ENCODE measurements at places on chromosomes 2 and 18. TPM values are rescaled to one million over a fixed set of nuclear protein-coding genes. Genes with fewer than 3 reads are reported as not detected.

GRCh38 chr2:142175813-142176338 is 45.1 kb upstream of the LRP1B start:
- H3K4me3 ChIP-seq = no peak overlapping the region
- no peaks in the 10 kb centered on the region for H3K27me3 ChIP-seq
- DNase-seq = no peak
- no peaks in the 10 kb centered on the region for H3K36me3 ChIP-seq
- H3K27ac ChIP-seq = no peak overlapping the region

The DNAJC10 gene
- 55.8 TPM for total RNA-seq

DNA sequence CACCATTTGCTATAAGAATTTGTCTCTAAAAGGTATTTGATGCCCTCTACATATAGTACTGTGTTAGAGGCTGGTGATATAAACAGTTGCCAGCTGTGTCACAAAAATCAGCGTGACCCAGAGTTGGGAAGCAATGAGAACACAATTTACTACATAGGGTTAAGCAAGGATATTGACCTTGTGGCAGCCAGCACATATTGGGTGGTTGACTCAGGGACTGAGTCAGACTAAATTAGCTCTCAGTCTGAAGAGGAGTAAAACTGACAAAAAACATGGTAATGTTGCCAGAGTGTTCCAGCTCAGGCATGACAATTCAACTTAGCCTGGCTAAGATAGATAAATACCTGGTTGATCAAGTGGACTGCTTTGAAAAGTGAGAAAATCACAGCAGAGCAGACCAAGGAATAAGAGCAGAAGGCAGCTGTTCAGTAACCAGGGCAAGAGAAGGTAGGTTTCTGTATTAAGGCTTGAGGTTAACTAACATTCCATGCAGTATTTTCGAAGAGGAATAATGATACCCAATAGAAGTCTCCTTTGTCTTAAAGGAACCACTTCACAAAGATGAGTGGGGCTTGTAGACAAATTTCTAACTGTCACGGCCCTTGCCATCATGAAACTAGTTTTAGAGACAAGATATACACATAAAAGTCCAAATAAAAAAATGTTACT is 108.2 kb upstream of the ERBB4 start:
- no peaks in the 10 kb centered on the region for H3K36me3 ChIP-seq
- peaks cover 7% of the 10 kb centered on the region for H3K27me3 ChIP-seq
- no peaks in the 10 kb centered on the region for H3K4me1 ChIP-seq

DNA sequence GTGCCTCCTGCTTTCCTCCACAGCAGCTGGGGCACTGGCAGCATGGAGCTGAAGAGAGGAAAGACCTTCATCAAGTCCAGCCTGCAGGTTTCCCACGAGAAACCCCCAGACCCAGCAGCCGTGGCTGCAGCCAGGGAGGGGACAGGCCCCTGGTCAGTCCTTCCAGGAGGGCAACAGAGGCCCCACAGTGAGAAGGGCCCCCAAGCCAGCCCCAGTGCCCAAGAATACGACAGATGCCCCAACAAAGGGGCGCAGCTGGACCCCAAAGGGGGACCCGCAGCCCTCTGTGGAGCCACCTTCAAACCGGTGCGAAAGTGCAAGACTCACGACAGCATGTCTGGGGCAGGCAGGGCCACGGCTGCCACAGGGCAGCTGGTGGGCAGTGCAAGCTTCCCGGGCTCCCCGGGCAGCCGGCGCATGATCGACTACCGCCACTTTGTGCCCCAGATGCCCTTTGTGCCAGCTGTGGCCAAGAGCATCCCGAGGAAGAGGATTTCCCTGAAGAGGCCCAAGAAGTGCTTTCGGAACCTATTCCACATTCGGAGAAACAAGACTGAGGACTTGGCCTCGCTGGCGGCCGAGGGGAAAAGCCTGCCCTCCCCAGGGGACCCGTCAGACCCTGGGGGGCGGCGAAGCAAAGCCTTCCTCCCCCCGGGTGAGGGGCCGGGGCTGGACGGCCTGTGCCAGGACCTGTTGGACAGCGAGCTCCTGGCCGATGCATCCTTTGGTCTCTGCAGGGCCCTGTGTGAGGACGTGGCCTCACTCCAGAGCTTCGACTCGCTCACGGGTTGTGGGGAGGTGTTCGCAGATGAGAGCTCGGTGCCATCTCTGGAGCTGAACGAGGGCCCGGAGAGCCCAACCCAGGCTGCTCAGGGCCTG is 6.9 kb downstream of the AMER3 start:
- H3K36me3 ChIP-seq = no peaks in the 10 kb centered on the region
- no peak overlapping the region for H3K4me3 ChIP-seq
- no peak for DNase-seq
- H3K27me3 ChIP-seq = peaks cover 78% of the 10 kb centered on the region
- no peaks in the 10 kb centered on the region for H3K4me1 ChIP-seq

The ACOXL gene
- not detected for total RNA-seq

DNA sequence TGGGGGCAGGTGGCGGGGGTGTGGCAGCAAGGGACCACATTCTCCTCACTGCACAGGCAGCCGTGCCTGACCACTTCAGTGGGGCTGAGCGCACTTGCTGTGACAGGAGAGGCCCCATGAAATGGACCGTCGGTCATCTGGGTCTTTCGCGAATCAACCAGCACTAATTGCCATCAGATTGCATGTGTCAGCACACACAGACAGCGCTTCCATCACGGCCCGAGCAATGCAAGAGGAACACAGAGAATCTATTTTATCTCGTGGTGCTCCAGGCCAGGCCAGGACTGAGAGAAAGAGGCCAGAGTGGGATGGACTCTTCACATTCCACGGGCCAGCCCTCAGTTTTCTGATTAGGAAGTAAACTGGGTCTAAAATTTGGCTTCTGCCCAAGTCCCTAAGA is 87.0 kb downstream of the EIPR1 start:
- H3K36me3 ChIP-seq = no peaks in the 10 kb centered on the region
- no peak for DNase-seq
- no peaks in the 10 kb centered on the region for H3K27me3 ChIP-seq
- H3K27ac ChIP-seq = no peak overlapping the region

- H3K27me3 ChIP-seq = no peaks in the 10 kb centered on the region
- no peak overlapping the region for H3K27ac ChIP-seq
- no peak for DNase-seq
- H3K4me3 ChIP-seq = no peak overlapping the region
- H3K4me1 ChIP-seq = peaks cover 12% of the 10 kb centered on the region
Measured at GRCh38 chr2:158932131-158932645, 36.3 kb upstream of the TANC1 start.

DNA sequence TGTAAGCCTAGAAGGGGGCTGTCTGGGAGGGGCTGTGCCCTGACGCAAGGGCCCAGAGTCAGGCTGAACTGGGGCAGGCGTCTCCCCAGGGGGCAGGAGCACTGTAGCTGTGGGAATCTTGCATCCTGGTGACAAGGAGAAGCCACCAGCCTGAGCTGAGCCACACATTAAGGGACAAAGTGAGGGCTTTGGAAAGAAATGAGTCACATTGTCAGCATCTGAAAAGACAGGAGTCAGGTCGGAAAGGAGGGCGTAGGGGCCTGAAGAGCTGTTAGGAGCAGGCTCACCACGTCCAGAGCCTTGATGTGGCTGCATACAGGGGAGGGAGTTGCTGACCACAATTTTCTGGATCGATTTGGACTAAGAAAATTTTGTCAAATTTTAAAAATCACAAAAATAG is 298.6 kb downstream of the CYP26B1 start:
- DNase-seq = no peak
- H3K36me3 ChIP-seq = no peaks in the 10 kb centered on the region
- peaks cover 19% of the 10 kb centered on the region for H3K27me3 ChIP-seq
- H3K4me3 ChIP-seq = no peak overlapping the region

- H3K4me1 ChIP-seq = peaks cover 100% of the 10 kb centered on the region
- no peaks in the 10 kb centered on the region for H3K27me3 ChIP-seq
- H3K36me3 ChIP-seq = peaks cover 48% of the 10 kb centered on the region
- peak overlapping the region; percentile 95 for H3K27ac ChIP-seq
Measured at GRCh38 chr2:217837530-217837929, 165.3 kb downstream of the TNS1 start.

DNA sequence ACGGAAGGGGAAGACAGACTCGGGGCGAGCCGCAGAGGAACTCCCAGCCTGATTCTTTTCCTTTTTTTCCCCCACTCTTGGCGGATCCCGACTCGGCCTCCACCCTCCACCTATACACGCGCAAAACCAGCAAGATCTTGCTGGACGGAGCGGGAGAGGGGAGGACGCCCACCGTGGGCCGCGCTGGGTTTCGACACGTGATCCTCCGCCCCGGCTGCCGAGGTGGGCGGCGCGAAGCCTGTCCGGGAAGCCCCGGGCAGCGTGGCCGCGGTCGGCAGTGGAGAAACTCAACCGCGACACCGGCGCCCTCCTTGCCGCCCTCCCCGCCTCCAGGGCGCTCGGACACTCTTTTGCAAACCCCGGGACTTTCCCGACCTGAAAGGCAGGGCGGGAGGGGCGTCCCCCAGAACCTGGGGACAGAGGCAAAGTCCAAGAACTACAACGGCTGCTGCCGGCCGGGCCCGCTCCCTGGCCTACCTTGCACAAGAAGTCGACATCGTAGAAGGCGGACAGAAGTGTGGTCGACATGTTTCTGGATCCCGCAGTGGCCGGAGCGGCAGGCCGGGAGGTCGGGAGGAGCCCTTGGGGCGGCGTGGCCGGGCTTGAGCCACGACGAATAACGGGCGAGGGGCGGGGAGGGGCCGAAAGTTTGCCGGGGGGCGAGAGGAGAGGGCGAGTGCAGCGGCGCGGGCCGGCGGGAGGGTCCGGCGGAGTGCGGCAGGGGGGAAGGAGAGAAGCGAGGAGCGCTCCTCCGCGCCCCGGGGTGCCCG is 433 bp downstream of the ZFP36L2 start:
- peak overlapping the region; percentile 99 for H3K27ac ChIP-seq
- peak; percentile 75 for DNase-seq
- H3K27me3 ChIP-seq = no peaks in the 10 kb centered on the region

DNA sequence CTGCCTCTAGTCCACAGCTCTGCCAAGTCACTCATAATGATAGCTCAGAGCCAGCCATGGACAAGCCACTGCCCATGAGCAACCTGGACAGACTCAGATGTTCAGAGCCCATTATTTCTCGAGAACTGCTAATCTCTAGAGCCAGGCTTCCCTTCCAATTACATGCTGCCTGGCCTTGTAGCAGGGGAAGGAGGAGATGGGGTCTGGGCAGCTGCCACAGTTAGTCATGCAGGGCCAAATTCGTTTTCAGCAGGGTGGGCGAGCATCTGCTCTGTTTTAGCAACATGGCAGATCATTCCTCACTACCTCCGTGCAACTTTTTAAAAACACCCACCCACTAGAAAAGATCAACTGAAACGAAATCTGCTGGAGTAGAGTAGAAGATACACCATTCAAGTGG is 141.8 kb downstream of the MYO5B start:
- H3K27me3 ChIP-seq = peaks cover 26% of the 10 kb centered on the region
- DNase-seq = no peak
- no peaks in the 10 kb centered on the region for H3K4me1 ChIP-seq
- no peak overlapping the region for H3K4me3 ChIP-seq
- no peaks in the 10 kb centered on the region for H3K36me3 ChIP-seq

DNA sequence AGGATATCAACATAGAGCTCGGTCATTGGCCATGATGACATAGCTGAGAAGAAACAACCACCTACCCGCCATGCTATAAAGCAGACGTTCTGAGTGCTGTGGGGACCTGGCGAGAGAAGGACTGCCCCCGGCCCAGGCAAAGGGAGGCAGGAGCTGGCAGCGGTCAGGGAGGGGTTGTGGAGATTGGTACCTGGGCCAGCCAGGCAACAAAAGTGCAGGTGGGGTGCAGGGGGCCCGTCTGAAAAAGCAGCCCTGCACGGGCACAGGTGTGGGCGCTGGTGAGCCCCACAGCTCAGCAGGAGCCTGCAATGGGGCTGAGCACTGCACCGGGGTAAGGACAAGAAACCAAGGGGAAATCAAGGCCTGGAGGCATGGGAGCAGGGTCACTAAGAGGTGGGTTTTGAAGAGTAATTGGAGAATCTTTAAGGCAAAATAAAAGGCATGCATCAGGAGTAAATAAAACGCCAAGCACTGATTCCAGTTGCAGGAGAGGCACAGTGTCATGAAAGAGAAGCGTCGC is 464.0 kb downstream of the EIPR1 start:
- H3K4me1 ChIP-seq = no peaks in the 10 kb centered on the region
- no peak overlapping the region for H3K4me3 ChIP-seq
- peaks cover 20% of the 10 kb centered on the region for H3K27me3 ChIP-seq

The C2orf72 gene
- total RNA-seq = 0.05 TPM

DNA sequence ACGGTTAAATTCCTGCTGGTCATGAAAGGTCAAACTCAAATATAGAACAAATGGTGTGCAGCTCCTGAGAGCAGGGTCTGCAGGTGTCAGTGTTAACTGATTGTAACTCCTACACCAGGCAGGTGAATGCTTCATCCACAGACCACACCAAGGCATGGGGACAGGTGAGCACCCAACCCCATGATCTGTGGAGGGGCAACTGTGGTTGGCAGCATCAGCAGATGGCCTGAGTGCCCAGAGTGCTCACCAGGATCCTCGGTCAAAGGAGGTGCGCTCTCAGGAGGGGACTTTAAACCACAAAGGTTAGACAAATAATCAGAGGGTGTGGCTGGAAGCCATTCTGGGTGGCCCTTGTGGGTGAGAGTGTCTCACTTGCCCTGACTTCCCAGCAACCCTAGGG is 44.5 kb downstream of the PTGR3 start:
- DNase-seq = no peak
- H3K4me3 ChIP-seq = no peak overlapping the region
- H3K27ac ChIP-seq = no peak overlapping the region

DNA sequence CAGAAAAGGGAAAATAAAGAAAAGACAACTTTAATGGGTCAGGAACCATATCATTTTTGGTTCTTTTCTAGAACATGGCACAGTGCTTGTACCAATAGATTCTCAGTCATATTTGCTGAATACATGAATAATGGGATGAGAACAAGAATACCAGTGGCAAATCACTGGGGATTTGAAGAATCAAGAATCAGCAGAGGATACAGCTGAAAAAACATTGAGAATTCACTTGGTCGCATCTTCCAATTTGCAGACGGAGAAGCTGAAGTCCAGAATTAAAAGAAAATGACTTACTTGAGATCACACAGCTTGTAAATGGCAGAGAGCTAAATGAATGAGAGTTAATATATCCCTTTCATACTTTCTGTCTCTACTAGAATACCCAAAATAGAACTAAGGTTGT is 362.2 kb downstream of the RAD51AP2 start:
- no peaks in the 10 kb centered on the region for H3K36me3 ChIP-seq
- no peak overlapping the region for H3K4me3 ChIP-seq
- no peaks in the 10 kb centered on the region for H3K27me3 ChIP-seq
- H3K4me1 ChIP-seq = no peaks in the 10 kb centered on the region
- H3K27ac ChIP-seq = no peak overlapping the region

DNA sequence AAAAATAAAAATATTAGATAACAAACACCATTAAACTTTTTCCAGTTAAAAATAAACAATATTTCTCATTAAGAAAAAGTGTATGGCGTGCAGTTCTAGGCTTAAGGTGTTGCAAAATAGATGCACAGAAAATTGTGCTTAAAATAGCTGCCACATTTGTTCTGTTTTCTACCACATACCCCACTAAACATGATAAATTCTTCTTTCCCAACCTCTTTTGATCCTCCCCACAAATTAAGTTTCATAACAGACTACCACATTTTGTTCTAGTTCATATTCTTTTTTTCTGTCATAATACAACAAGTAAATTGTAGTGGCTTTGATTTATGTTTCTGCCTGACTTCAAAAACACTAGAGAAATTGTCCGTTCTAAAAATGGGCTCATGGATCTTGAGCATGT is 64.5 kb downstream of the ARHGAP28 start:
- H3K36me3 ChIP-seq = no peaks in the 10 kb centered on the region
- H3K27ac ChIP-seq = no peak overlapping the region
- DNase-seq = no peak
- H3K4me1 ChIP-seq = no peaks in the 10 kb centered on the region

The PLB1 gene
- 2.4 TPM for total RNA-seq

- no peaks in the 10 kb centered on the region for H3K4me1 ChIP-seq
- no peak overlapping the region for H3K27ac ChIP-seq
- no peak for DNase-seq
- H3K27me3 ChIP-seq = no peaks in the 10 kb centered on the region
- no peak overlapping the region for H3K4me3 ChIP-seq
Measured at GRCh38 chr2:49490710-49491109, 336.4 kb upstream of the FSHR start.

The LRP2 gene
- total RNA-seq = 0.05 TPM

The CIB4 gene
- total RNA-seq = not detected
